Substantia nigra (tissue), 51 donors: ENCODE measurements at places on chromosomes 6 and 20.

GRCh38 chr6:16108921-16109658, 19.8 kb upstream of the MYLIP start:
- DNase-seq = no peak

DNA sequence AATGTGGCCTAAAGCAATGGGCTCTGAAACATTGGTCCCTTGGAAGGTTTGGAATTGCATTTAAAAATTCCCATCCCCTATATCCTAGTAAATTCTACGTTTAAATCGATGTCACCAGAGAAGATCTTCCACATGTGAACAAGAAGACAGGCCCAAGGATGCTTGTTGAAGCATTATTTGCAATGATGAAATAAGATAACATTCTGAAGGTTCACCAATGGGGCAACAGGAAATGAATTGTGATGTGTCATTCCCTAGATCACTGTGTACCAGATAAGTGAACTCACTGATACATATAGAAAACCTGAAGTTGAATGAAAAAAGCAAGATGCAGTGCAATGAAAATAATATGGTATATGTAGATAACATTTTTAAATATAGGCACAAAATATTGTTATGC, 464.3 kb upstream of the BTBD3 start:
- DNase-seq = no peak

- DNase-seq = no peak
Measured at GRCh38 chr20:10242166-10242565, 23.5 kb downstream of the SNAP25 start.

DNA sequence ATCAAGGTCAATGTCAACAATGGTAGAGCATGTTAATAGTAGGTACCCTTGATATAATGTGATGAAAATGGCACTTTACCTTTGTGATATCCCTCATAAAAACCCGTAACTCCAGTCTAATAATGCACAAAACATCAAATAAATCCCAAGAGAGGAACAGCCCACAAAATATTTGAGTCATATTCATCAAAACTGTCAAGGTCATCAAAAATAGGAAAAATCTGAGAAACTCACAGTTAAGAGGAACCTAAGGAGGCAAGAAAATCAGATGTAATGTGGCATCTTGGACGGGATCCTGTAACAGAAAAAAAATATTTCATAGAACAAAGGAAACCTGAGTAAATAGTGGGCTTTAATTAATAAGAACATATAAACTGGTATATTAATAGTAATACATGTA, 25.5 kb upstream of the OSTM1 start:
- DNase-seq = no peak

- DNase-seq = no peak
Measured at GRCh38 chr6:143107440-143107839, 46.8 kb downstream of the AIG1 start.

GRCh38 chr6:147095316-147095715, 108.9 kb upstream of the STXBP5 start:
- no peak for DNase-seq

DNA sequence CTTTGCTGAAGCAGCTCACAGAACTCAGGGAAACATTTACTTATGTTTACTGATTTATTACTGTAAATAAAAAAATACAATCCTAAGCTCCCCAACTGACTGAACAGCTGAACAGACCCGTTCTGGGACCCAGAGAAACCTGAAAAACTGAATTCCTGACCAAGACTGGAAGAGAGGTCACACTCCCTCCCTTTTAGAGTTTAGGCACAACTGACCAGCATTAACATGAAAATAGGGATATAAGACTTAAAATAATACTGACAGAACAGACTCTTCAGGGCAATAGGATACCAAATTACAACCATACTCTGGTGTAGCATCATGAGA, 11.7 kb upstream of the RPS10 start:
- DNase-seq = no peak

GRCh38 chr6:124487623-124488431, 474.4 kb upstream of the RNF217 start:
- DNase-seq = no peak

DNA sequence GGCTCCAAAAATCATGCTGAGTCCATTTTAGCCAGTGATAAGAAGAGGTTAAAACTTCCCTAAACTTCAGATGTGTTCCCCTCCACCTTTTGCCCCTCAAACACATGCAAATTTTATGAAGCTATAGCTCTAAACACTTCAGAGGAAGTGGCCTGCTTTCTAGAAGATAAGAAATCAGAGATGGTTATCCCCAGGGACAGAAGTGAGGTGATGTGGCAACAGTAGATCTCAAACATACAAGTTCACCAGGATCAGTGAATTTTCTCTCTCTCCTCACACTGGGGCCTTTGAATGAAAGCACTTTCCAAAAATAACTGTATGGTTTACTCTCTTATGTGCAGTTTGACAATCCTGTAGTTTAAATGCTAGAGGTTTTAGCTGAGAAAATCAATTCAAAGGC, 332.0 kb downstream of the BTBD9 start:
- DNase-seq = no peak

DNA sequence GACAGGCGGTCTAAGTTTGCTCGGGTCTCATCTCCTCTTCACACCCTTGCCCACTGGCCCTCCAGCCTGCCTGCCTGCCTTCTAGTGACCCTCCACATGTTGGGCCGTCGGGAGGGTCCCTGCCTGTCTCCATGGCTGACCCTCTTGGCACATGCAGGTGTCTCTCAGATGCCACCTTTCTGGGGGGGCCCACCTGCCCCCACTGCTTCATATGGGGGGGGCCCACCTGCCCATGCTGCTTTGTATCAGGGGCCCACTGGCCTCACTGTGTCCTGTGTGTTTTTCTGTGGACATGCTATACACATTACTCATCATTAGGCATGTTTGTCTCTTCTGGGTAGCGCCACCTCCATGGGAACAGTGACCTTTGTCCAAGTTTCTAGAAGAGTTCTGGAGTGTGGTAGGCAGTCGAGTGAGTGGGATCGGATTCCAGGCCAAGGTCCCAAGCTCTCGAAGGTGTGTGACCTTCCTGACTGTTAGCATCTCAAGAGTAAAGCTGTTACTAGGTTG, 40.4 kb upstream of the KIF25 start:
- no peak for DNase-seq

DNA sequence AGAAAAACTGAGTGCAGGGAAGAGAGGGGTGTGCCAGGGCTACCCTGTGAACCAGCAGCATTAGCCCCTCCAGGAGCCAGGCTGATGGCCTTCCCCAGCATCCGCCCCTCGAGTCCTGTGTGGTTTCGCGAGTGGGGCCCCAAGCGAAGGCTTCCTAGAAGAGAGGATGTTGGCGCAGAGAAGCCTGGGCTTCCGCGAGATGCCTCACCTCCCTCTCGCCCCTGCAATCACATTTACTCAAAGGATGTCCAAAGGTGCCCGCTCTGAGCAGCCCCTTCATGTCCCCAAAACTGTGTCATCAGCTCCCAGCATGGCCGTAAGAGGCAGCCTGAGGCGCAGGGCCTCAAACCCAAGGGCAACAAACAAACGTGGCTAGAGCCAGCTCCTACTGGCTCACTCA, 111.7 kb downstream of the PREX1 start:
- no peak for DNase-seq

DNA sequence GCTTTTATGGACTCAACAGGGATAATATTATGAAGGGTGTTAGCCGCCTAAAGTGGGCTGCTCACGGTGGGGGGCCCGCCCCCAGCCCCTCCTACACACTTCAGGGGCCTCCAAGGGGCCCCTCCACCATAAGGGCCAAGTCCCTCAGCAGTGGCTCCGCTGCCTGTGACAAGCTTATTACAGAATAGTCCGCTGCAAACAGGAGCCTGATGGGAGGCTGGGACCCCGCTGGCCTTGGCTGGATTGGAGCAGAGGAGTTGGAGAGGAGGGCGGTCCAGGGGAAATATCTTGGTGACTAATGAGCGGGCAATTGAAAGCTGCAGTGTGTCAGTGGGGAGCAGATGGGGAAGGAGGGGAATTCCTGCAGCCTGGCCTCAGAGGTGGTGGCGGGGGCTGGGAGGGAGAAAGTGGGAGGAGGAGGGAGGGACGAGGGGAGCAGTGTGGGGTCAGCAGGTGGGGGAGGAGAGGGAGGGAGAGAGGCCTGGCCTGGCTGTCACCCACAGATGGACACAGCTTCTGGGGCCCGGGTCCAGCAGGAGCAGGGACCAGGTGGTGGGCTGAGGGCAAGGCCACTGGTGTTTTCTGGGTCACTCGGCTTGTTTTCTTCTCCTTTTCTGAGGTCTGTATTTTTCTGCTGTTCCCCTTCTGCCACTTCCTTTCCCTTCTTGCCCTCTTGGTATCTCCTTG, 57.6 kb upstream of the FOXP4 start:
- DNase-seq = no peak

DNA sequence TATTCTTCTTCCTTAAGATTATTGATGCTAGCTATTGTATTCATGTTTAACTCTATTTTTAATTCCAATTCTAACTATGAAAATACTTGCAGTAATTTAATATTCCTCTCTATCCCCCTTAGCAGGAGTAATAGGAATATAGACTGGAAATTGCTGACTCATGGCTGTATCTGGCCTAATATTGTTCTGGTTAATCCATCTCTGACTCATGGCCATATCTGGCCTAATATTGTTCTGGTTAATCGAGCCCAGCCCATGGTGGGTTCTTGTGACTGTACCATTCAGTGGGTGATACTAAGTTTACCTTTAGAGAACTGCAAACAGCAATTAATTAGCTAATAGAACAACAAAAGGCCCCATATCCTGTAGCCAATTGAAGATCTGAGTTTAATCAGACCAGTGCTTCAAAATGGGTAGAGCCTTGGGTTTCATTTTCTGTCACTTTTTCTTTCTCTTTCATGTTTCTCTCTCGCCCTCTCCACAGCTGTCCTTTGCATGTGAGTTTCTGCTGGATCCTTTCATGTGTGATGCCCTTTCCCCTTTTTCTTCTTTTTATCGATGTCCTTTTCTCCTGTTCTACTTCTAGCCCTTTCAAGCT, 50.6 kb downstream of the SLC22A3 start:
- DNase-seq = no peak

DNA sequence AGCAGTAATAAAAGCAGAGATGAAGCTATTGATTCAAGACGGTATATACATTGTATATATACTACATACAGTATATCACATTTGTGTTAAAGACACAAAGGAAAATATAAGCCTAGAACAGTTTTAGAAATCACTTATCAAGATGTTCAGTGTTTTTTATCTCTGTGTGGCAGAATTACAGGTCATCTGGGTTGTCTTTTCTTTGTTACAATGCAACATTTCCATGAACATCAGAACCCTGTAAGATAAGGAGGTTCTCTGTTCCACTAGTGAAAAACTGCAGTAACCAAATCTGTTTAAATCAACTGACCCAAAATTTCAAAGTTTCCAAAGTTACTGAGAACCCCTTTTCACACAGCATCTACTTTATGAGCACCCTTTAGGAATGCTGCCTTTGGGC, 42.2 kb downstream of the B4GALT5 start:
- no peak for DNase-seq
